ENCODE measurements at places on chromosomes 1 and 21. TPM values are rescaled to one million over a fixed set of nuclear protein-coding genes. Genes with fewer than 3 reads are reported as not detected.

DNA sequence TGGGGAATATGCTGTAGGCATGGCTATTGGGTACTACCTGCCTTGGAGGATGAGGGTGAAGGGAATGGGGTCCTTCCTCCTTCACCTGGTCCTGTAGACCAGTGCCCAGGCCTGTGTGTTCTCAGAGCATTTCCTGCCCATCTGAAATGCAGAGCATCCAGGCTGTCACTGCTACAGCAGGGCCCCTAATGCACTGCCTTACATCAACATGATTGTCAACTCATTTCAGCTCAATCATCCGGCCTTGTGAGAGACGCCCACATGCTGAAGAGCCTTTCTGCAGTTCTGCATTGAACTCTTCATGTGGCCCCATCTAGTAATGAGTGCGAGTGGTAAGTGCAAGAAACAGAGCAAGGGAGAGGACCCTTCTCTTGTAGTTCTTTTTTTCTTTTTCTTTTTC, 39.8 kb upstream of the SRP9 start:
- DNase-seq = no peak

- DNase-seq = no peak
Measured at GRCh38 chr1:224801844-224802490, 127.5 kb upstream of the DNAH14 start.

CYP4A22 gene
- total RNA-seq = not detected

ZNF593OS gene
- total RNA-seq = not detected

OR2T11 gene
- total RNA-seq = not detected

GRCh38 chr1:158000507-158000906, 7.1 kb downstream of the KIRREL1 start:
- no peak for DNase-seq

DNA sequence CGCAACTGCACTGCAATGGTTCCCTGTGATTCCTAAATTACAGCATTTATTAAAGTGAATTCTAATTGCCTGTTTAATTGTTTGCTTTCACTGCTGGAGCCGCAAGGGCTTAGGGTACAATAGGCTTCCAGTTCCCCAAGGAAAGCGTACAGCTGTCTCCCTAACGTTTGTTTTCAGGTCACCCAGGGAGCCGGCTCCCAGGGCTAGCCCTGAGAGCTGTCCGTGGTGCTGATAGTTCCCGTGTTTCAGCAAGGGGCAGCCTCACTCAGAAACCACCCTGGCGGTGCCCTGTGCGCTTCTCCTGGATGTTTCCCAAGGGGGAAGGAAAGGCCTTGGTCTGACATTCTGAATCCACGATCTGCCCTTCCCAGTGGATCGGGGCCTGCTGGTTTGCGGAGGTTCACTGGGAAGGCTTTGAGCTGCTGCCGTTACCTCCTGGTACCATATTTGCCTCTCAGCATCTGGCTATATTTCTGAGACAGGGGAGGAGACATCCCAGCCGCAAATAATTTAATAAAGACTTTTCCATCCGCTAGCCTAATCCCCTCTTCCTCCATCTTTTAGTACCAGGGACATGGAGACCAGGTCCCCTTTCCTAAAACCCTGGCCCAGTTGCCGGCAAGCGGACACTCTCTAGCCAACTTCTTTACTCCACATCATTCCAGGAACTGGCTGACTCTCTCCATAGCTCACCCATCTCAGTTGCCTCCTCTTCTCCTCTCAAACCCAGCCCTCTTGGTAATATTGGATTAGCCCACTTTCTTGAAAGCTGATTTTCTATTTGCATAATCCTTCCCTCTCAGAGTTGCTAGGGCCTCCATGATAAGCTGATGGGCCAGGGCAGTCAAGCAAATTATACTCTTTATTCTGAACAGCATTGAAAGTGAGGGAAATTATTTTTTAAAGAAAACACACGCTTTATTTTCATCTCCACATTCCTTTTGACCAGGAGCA, 149.0 kb downstream of the IGSF21 start:
- peak; percentile 27 for DNase-seq

TNNT2 gene
- total RNA-seq = 8,708 TPM

SPATA46 gene
- total RNA-seq = not detected

ARTN gene
- total RNA-seq = 0.14 TPM

GRCh38 chr1:93237021-93237420, 56.5 kb downstream of the CCDC18 start:
- DNase-seq = no peak
